ENCODE measurements at places on chromosomes 11 and 22.

DNA sequence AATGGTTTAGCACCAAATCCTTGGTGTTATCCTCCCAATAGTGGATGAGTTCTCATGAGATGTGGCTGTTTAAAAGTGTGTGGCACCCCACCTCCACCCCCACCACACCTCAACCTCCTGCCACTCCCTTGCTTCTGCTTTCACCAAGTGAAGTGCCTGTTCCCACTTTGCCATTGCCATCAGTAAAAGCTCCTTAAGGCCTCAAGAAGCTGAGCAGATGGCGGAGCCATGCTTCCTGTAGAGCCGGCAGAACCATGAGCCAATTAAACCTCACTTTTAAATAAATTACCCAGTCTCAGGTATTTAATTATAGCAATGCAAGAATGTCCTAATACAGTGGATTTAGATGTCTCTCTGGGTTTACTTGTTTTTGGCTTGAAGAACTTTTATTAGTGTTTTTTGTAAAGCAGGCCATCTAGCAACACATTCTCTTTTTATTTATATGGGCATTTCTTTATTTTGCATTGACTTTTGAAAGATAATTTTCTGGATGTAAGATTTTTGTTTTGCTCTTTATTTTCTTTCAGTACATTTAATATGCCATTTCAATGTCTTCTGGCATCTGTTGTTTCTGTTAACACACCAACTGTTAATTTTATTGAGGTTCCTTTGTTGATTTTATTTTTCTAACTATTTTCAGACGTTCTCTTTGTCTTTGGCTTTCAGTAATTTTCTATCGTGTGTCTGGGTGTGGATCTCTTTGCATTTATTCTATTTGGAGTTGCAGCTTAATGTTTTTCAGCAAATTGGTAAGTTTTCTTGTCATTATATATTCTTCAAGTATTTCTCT, 724.5 kb upstream of the CNTN5 start:
- H3K4me1 ChIP-seq: no peaks in the 10 kb centered on the region
- no peak overlapping the region for H3K4me3 ChIP-seq

GRCh38 chr22:31102441-31103081, 4.8 kb downstream of the SELENOM start:
- DNase-seq: no peak
- no peak overlapping the region for H3K4me3 ChIP-seq
- no peaks in the 10 kb centered on the region for H3K27me3 ChIP-seq
- H3K36me3 ChIP-seq: no peaks in the 10 kb centered on the region

GRCh38 chr11:128734103-128734831, 40.4 kb downstream of the FLI1 start:
- peak; percentile 82 for DNase-seq
- peak overlapping the region; percentile 42 for H3K4me3 ChIP-seq
- H3K36me3 ChIP-seq: no peaks in the 10 kb centered on the region
- H3K4me1 ChIP-seq: peaks cover 95% of the 10 kb centered on the region
- peak overlapping the region; percentile 99 for H3K27ac ChIP-seq

- no peaks in the 10 kb centered on the region for H3K4me1 ChIP-seq
- H3K36me3 ChIP-seq: no peaks in the 10 kb centered on the region
- H3K27me3 ChIP-seq: peaks cover 46% of the 10 kb centered on the region
- H3K4me3 ChIP-seq: no peak overlapping the region
- DNase-seq: no peak
- no peak overlapping the region for H3K27ac ChIP-seq
These were observed 552 bp downstream of the RIN1 start for GRCh38 chr11:66335531-66336233.

DNA sequence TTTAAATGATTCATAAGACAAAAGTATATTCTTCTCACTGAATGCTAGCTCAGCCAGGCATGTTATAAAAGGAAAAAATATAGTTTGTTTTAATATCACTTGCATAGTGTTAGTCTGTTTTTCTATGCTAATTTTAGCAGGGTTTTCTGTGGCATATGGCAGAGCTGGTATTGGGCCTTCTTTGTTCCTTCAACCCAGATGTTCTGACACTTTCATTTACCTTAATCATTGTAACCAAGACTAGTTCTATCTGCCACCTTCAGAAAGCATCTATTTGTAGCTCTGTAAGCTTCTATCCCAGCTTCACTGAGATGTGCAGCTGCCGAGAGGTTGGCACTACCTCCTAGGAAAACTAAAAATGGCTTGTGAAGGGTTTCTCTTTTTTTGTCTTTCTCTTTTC, 338.7 kb downstream of the GUCY1A2 start:
- H3K4me3 ChIP-seq: no peak overlapping the region
- peaks cover 8% of the 10 kb centered on the region for H3K4me1 ChIP-seq
- no peak overlapping the region for H3K27ac ChIP-seq
- no peaks in the 10 kb centered on the region for H3K36me3 ChIP-seq
- H3K27me3 ChIP-seq: no peaks in the 10 kb centered on the region

DNA sequence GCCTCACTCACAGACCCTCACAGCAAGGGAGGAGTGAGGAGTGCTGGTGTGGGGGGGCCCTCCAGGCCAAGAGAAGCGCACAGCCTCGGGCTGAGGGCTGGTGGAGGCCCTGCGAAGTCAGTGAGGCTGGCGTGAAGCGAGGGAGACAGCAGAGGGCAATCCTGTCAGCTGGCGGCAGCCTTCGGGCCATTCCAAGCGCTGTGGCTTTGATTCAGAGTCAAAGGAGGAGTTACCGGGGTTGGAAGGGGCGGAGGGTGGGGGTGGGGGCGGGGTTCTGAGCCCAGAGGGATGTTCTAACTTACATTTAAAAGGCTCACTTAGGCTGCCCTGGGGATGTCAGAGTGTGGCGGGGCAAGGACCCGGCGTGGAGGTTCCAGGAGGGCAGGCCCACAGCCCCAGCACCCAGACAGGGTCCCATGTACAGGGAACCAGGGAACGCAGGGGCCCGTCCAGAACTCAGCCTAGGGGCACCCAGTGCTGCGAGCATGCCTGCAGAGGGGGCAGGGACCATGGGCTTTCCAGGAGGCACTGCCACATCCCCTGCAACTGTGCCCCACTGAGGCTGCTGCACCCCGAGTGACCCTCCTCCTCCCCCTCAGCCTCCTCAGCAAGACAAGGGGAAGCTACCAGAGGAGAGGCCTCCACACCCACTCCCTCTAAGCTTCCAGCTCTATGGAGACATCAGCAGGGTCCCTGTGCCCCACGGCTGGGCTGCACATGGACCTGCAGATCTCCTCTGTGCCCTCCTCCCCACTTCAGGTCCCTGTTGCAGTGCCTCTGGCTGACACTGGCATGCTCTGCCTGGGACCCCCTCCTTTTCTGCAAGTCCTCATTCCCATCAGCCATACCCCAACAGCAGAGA, 39.7 kb upstream of the TTLL12 start:
- no peaks in the 10 kb centered on the region for H3K4me1 ChIP-seq
- H3K27ac ChIP-seq: no peak overlapping the region
- no peak for DNase-seq
- peaks cover 6% of the 10 kb centered on the region for H3K27me3 ChIP-seq
- H3K4me3 ChIP-seq: no peak overlapping the region

DNA sequence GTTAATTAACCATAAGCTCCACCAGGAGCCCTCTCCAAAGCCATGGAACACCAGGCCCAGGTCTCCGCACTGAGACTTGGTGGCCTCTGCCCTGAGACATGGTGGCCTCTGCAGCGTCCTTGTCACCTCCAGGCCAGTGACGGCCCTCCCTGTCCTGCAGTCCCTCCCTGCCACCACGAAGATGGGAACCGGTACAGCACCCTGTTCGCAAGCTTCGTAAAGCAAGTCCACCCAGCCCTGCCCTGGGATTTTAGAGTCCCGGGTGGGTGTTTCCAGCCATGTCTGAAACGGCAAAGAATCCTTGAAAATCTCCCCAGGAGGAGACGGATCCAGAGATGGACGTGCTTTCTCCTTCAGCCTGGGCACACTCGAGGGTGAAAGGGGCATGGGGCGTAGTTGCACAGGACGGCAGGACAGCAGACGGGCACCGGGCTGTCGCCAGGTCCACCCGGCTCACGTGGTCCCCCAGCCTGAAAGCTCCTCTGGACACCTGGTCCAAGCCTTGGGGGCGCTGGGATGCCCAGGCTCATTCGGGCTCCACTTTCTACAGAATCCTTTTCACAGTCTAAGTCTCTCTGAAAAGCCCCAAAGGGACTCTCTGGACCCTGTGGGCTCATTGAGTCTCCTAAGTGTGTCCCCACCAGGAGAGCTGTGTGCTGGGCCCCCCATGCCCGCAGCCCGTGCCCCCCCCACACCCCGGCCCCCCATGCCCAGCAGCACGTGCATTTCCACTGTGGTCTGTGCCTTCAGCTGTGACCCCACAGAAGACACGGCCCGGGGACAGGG, 456.2 kb downstream of the BRD1 start:
- no peak overlapping the region for H3K4me3 ChIP-seq
- no peak for DNase-seq
- no peaks in the 10 kb centered on the region for H3K36me3 ChIP-seq
- H3K27ac ChIP-seq: no peak overlapping the region
- H3K4me1 ChIP-seq: no peaks in the 10 kb centered on the region

GRCh38 chr22:32558681-32559355, 84.2 kb downstream of the FBXO7 start:
- DNase-seq: no peak
- no peaks in the 10 kb centered on the region for H3K36me3 ChIP-seq
- H3K27ac ChIP-seq: no peak overlapping the region
- H3K4me3 ChIP-seq: no peak overlapping the region
- no peaks in the 10 kb centered on the region for H3K4me1 ChIP-seq

DNA sequence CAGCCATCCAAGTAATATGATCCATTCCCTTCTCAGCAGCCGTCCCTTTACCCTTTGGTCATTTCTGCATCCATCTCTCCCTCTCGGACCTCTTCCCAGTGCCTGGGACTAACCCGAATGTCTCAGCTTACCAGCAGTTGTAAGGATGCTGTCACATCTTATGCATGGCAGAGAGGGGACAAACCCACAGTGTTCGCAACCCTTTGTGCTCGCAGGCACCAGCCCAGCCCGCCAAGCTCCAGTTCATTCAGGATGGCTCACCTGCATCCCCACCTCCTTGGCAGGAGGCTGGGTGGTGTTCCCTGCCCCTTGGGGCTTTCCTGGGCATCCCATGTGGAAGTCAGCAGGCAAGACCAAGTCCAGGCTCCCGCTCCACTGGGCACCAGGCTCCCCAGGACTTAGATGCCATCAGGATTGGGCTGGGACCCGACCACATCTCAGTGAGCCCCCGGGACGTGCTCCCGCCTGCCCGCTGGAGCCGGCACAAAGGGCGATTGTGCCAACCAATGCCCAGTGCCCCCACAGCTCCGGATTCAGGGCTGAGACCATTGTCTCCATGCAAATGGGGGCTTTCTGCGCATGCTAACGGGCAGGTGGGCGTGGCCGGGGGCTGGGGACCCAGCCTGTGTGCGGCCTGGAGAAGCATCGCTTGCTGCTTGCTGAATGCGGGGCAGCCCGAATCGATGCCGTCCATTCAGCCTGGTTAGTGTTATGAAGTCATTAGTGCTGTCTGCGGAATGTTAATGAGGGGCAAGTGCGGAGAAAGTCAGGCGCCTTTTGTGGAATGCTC, 108.6 kb downstream of the KCNQ1OT1 start:
- peaks cover 5% of the 10 kb centered on the region for H3K4me1 ChIP-seq
- DNase-seq: no peak
- no peaks in the 10 kb centered on the region for H3K27me3 ChIP-seq
- no peak overlapping the region for H3K4me3 ChIP-seq
- H3K36me3 ChIP-seq: no peaks in the 10 kb centered on the region

DNA sequence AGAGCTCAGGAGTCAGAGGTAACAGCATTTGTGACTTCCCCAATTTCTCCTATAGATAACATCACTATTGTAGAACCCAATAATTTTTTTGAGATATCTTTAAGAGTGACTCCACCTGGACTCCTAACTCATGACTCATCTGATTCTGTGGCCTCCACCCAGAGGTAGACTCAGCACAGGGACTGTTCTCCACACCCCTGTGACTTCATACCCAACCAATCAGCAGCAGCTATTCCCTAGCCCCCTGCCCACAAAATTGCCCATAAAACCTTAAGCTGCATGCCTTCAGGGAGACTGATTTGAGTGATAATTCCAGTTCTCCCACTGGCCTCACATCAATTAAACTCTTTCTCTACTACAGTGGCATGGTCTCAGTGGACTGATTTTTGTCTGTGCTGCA, 475.4 kb upstream of the FAT3 start:
- H3K4me3 ChIP-seq: no peak overlapping the region
- H3K4me1 ChIP-seq: no peaks in the 10 kb centered on the region
- H3K36me3 ChIP-seq: no peaks in the 10 kb centered on the region
- DNase-seq: no peak

DNA sequence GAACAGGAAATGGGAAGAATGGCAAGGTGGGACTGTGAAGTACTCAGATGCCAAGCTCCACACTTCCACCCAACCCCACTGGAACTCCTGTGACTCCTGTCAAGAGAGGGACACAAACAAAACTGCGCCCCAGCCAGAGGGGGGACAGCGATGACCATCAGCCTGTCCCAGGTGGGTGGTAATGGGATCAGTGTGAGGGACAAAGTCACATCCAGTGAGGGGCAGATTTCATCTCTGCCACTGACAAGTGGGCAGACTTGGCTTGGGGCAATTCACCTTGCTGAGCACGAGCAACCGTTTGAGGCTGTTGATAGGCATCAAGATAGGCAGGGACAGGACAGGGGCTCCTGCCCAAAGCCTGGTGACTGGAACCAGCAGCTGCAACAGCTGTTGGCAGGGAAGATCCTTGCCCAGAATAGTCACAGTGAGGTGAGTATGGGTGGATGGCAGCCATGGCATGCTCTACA, 105.4 kb upstream of the PITPNB start:
- H3K27me3 ChIP-seq: no peaks in the 10 kb centered on the region
- no peak overlapping the region for H3K27ac ChIP-seq
- H3K4me3 ChIP-seq: no peak overlapping the region
- no peak for DNase-seq
- H3K4me1 ChIP-seq: no peaks in the 10 kb centered on the region

- H3K4me1 ChIP-seq: no peaks in the 10 kb centered on the region
- no peak overlapping the region for H3K4me3 ChIP-seq
- DNase-seq: no peak
- H3K27me3 ChIP-seq: no peaks in the 10 kb centered on the region
- no peak overlapping the region for H3K27ac ChIP-seq
These were observed 12.6 kb upstream of the SYT13 start for GRCh38 chr11:45298718-45299117.

DNA sequence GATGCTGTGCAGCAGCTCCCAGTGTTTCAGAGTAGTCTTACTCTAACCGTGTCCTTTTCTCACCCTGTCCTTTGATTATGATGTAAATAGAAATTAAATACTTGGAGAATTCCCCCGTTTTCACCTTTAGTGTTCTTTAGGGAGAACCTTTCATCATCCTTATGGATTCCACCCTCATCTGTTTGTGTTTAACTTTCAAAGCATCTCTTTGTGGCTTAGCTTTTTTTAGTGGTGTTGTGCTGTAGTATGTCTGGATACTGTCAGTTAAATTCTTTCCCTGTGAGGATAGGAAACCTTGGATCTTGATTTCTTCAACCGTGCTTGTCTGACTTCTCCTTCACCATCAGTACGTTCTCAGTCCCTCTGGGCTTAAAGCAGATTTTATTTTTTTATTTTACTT, 48.5 kb downstream of the PPP6R3 start:
- no peaks in the 10 kb centered on the region for H3K4me1 ChIP-seq
- no peak overlapping the region for H3K27ac ChIP-seq
- H3K4me3 ChIP-seq: no peak overlapping the region
- DNase-seq: no peak
- no peaks in the 10 kb centered on the region for H3K36me3 ChIP-seq
- H3K27me3 ChIP-seq: no peaks in the 10 kb centered on the region

GRCh38 chr11:20289732-20290131, 73.8 kb upstream of the HTATIP2 start:
- no peak overlapping the region for H3K4me3 ChIP-seq
- H3K27ac ChIP-seq: no peak overlapping the region
- no peaks in the 10 kb centered on the region for H3K4me1 ChIP-seq
- H3K36me3 ChIP-seq: no peaks in the 10 kb centered on the region
- H3K27me3 ChIP-seq: no peaks in the 10 kb centered on the region
- no peak for DNase-seq
